ENCODE measurements at places on chromosomes 1 and 21.

GRCh38 chr21:17343055-17343454 lies 169.8 kb upstream of the CXADR start:
- DNase-seq: no peak

- DNase-seq: no peak
These were observed 14.1 kb downstream of the DPYD start for GRCh38 chr1:97906567-97907241.

DNA sequence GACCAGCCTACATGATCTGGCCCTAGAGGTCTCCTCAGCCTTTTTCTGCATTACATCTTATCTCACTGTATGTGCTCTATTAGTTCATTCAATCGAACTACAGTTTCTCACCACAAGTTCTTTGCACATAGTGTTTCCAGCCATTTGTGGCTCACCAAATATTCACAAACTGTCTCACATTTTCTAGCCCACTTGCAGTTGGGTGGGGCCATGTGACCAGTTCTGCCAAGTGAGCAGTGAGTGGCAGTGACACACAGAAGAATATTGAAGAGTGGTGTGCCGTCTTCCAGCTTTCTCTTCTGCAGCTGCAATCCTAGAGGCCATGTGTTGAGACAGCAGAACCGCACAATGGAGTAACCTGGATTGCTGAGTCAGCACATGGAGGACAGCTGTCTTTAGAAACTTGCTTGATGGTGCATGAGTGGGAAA lies 103.2 kb upstream of the ZNF644 start:
- DNase-seq: no peak

- no peak for DNase-seq
These were observed 7.4 kb downstream of the ZNF436 start for GRCh38 chr1:23362218-23362713.

Measured in cortex of kidney (tissue), 1 donor.